ENCODE measurements at places on chromosomes 2 and 18. TPM values are rescaled to one million over a fixed set of nuclear protein-coding genes. Genes with fewer than 3 reads are reported as not detected.

The TMEM37 gene
- 2.6 TPM for total RNA-seq

The GPR155 gene
- 6.4 TPM for total RNA-seq

The MAP4K3 gene
- 40.8 TPM for total RNA-seq

The EMILIN1 gene
- total RNA-seq, result 251 TPM

DNA sequence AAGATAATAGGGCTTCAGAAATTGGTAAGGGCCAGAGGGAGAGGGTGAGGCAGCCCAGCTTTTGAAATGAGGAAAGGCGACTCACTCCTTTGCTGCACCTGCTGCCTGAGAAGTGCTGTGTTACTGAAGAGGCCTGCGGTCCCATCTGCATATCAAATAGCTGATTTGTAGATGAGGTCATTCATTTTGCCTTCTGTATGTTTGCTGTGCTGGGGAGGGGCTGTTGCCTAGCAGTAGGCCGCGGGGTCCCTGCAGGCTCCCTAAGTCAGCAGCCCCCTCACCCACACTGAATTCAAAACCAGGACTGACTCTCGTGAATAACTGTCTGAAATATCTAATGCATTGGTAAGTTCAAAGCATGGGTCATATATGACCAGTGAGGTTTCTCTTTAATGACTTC, 377.2 kb downstream of the SOX11 start:
- no peaks in the 10 kb centered on the region for H3K36me3 ChIP-seq
- no peaks in the 10 kb centered on the region for H3K27me3 ChIP-seq
- H3K4me1 ChIP-seq, result no peaks in the 10 kb centered on the region
- DNase-seq, result peak; percentile 63
- H3K4me3 ChIP-seq, result no peak overlapping the region

GRCh38 chr2:216743781-216744180, 48.4 kb upstream of the IGFBP5 start:
- no peaks in the 10 kb centered on the region for H3K27me3 ChIP-seq
- peak; percentile 76 for DNase-seq
- no peak overlapping the region for H3K4me3 ChIP-seq
- peaks cover 18% of the 10 kb centered on the region for H3K4me1 ChIP-seq

DNA sequence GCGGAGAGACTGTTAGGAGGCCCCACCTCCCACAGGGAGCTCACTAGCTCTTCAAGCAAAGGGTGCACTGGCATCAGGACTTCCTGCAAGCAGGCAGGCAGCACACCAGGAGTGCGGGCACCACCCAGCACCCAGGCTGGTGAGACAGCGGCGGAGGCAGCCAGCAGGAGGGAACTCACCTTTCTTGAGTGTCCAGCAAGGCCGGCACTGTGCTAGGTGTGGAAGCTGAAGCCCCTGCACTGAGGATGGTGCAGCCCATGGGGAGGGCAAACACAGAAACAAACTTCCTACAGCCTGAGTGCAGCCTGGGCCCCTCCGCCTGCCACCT, 100.7 kb upstream of the ID2 start:
- H3K4me3 ChIP-seq, result no peak overlapping the region
- H3K36me3 ChIP-seq, result no peaks in the 10 kb centered on the region
- no peak overlapping the region for H3K27ac ChIP-seq
- no peak for DNase-seq
- H3K4me1 ChIP-seq, result no peaks in the 10 kb centered on the region

DNA sequence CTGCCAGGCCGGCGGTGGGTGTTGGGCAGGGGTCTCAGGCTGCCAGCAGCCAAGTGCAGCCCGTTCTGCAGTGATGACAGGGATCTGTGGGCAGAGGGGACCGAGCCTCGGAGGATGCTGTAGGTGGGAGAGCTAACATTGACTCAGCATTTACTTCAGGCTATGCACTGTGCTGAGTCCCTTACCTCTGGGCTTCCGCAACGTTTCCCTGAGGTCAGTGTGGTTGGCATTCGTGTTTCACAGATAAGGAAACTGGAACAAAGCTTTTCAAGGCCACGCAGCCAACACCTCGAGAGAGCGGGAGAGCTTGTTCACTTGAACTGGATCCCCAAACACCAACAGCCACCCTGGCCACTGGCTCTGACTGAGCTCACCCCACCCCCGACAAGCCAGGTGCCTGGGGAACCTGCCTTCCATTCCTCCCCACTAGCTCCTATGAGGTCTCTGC, 839 bp upstream of the GPR148 start:
- no peak overlapping the region for H3K4me3 ChIP-seq
- H3K27ac ChIP-seq, result no peak overlapping the region
- no peaks in the 10 kb centered on the region for H3K27me3 ChIP-seq
- no peaks in the 10 kb centered on the region for H3K36me3 ChIP-seq

GRCh38 chr2:31886700-31887099, 124.1 kb downstream of the MEMO1 start:
- H3K27ac ChIP-seq, result no peak overlapping the region
- no peak for DNase-seq
- H3K4me3 ChIP-seq, result no peak overlapping the region
- H3K36me3 ChIP-seq, result no peaks in the 10 kb centered on the region

DNA sequence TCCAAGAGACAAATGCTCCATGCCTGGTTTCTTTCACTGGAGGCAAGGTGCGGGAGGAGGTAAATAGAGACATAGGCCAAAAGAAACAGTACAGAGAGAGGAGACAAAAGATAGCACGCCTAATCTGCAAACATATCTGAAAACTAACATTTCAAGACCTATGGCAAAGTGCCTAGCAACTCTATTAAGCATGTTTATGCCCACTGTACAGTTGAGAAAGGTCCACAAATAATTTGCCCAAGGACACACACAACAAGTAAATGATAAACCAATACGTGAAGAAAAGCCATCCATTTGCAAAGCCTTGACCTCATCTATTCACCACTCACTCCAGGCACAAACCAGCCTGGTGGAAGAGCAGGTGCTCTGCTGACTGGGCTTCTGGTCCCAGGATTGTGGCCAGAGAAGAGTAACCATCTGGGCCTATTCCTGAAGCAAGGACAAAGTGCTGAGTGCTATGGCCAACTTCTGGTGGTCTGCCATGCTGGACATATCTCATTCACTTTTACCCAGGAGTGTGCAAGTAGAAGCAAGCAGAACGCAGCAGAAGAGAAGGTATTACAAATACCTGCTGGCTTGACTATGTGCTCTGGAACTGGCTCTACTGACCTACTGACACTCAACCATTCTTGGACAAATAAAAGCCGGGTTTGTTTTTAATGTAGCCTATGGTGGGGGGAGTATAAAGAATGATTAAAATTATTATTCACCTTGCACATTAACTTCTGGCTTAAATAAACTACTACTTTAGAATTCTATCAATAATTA, 25.3 kb downstream of the TMEM131 start:
- no peaks in the 10 kb centered on the region for H3K36me3 ChIP-seq
- no peak for DNase-seq
- H3K4me3 ChIP-seq, result no peak overlapping the region

DNA sequence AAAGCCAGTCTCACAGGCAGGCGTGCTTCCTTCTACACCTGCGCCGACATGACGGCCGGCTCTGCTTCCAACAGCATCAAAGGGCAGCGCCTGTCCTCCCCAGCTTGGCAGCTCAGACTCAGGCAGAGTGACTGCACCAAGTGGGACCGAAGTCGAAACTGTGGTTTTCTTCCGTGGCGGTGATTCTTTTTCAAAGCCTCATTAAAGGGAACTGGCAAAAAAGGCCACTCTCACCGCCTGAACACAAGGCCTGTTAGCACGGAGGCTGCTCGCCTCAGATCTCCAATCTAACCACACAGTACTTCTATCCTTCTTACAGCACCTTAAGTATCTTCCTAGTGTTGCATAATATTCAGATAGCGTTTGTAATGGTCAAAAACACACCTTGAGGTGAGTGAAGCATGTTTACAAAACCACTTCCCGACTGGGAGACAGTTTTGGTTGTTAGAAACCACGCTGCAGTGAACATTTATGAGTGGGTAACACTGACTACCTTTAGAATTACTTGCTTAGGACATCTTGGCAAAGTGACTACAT, 236.4 kb downstream of the HDAC4 start:
- no peaks in the 10 kb centered on the region for H3K27me3 ChIP-seq
- no peaks in the 10 kb centered on the region for H3K4me1 ChIP-seq
- no peaks in the 10 kb centered on the region for H3K36me3 ChIP-seq
- no peak overlapping the region for H3K4me3 ChIP-seq
- DNase-seq, result no peak

GRCh38 chr2:61151436-61151835, 10.6 kb upstream of the C2orf74 start:
- peaks cover 4% of the 10 kb centered on the region for H3K36me3 ChIP-seq
- no peak overlapping the region for H3K4me3 ChIP-seq
- no peaks in the 10 kb centered on the region for H3K4me1 ChIP-seq
- no peak overlapping the region for H3K27ac ChIP-seq
- H3K27me3 ChIP-seq, result no peaks in the 10 kb centered on the region
- peak; percentile 19 for DNase-seq

DNA sequence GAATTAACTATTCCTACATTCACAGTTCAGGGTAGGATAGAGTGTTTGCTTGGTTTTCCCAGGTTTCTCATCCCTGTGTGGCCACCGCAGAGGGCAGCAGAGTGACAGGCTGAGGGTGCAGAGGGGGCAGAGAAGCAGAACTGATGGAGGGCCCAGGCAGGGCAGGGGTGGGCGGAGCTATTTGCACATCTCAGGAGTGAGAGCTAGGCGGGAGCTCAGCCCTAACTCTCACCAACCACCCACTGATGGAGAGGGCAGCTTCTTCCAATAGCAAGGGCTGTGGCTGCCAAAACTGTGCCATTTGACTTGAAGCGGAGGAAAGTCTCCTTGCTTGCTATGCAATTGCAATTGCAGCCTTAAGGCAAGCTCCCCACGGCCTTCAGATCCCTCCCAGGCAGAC, 12.0 kb upstream of the DARS1 start:
- H3K27ac ChIP-seq, result no peak overlapping the region
- H3K4me3 ChIP-seq, result no peak overlapping the region
- no peaks in the 10 kb centered on the region for H3K36me3 ChIP-seq
- no peaks in the 10 kb centered on the region for H3K4me1 ChIP-seq
- no peak for DNase-seq

DNA sequence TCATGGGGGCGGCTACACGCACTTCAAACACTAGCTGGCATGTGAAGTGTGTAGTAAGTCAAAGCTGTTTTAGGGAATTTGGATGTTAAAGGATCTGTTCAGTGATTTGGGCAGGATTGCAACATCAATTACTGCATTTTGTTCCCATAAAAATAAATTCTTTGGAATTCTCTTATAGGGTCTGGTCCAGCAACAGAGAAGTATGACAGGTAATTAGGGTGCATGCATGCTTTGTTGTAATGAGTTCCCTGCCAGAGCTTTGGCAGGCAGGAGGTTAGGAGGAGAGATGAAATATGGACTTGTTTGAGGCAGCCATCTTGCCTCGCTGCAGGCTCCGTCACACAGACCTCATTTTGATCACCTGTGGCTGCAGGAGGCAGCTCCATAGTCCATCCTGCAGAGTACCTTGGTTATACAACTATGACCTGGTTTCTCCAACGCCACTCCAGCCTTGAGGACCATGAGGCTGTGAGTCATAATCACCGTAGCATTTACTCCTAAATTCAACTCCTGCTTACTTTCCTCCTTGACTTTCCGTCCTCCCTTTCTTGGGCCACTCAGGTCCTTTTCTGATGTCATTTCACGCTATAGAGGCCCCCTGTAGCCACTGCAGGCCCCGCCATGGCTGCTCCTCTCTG, 26.5 kb upstream of the EML4 start:
- peak; percentile 64 for DNase-seq
- H3K27me3 ChIP-seq, result no peaks in the 10 kb centered on the region
- peak overlapping the region; percentile 78 for H3K27ac ChIP-seq

- H3K27me3 ChIP-seq, result no peaks in the 10 kb centered on the region
- H3K4me1 ChIP-seq, result no peaks in the 10 kb centered on the region
- no peak overlapping the region for H3K4me3 ChIP-seq
- no peaks in the 10 kb centered on the region for H3K36me3 ChIP-seq
Measured at GRCh38 chr18:43970656-43971055, 693.4 kb upstream of the SYT4 start.

Measured in fibroblast of lung (primary cell).